ENCODE measurements at places on chromosomes 2 and 18.

DNA sequence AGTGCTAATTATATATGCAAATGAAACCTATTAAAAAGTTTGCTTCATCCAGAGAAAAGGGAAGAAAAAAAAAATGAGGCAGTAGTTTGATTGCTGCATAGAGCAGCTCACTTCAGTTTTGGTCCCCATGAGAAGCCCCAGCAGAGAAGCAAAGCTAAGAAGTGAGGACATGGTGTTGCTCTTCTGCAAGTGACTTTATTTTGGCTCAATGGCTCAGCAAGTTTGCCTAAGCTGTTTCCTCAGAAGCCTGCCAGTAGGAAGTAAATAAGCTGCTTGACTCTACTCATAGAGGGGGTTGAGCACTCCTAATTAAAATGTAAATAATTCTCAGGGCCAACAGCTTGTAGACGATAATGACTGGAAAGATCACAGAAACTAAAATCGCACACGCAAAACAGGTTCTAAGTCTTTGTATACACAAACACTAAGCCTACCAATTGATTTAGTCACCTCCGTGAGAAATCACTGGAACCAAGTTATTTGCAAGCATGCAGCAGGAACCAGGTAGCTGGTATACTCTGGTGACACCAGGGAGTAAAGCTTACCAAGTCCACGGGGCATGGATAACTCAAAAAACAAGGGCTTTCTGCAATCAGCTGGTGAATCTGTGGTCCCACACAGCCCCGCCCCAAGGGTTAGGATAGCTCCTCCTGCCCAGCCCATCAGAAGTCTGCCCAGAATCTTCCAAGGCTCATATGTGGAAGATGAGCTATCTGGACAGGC, 39.7 kb upstream of the NABP1 start:
- no peak for DNase-seq

GRCh38 chr18:77749089-77749488, 499.4 kb downstream of the GALR1 start:
- peak; percentile 44 for DNase-seq

DNA sequence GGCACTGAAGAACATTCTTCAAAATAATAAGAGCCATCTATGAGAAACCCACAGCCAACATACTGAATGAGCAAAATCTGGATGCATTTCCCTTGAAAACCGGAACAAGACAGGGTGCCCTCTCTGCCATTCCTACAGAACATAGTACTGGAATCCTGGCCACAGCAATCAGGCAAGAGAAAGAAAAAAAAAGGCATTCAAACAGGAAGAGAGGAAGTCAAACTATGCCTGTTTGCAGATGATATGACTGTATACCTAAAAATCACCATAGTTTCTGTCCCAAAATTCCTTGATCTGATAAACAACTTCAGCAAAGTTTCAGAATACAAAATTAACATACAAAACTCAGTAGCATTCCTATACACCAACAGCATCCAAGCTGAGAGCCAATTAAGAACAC, 119.5 kb upstream of the PARD3B start:
- no peak for DNase-seq

GRCh38 chr18:70663141-70663540, 374.3 kb downstream of the SOCS6 start:
- DNase-seq = no peak

DNA sequence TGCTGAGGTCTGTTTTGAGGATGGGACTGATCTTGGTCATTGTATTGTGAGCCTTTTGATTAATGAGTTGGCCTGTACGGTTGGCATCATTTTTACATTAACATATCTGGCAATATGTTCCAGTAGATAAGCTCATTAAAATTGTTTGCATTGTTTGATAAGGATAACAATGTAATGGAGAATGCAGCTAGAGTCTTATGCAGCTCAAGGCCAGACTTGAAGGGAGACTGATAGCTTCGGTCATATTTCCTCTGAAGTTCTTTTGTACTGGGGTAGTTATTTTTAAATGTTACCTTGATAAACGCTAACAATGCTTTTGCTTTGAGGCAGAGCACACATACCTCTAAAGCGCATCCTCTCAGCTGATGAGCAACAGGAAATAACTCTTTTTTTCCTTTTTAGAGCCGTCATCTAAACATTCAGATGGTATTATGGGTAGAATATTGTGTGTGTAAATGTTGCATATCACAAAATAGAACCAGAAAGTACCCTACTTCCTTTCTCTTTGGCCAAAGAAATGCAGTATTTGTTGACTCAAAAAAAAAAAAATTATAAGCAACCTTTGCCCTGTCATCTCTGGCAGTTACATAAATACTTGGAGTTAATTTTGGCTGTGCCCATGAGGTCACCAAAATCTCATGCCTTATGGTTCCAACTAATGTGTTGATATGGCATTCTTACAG, 1.3 kb downstream of the MAPRE2 start:
- DNase-seq = no peak

DNA sequence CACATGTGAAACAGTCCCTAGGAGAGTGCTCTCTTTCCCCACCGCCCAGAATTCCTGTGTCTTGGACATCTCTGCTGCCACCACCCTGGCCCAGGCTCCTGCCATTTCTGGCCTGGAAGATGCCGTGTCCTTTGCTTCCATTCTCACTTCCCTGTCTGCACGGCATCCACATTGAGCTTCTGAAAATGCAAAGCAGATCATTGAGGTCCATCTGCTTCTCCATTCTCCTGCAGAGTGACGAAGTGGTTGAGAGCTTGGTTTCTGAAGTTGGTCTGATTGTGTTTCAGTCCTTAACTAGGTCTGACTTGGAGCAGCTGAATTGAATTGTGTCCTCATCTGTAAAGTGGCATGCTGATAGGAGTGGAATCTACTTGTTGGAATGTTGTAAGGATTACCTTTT, 98.7 kb upstream of the MGAT5 start:
- DNase-seq = no peak

DNA sequence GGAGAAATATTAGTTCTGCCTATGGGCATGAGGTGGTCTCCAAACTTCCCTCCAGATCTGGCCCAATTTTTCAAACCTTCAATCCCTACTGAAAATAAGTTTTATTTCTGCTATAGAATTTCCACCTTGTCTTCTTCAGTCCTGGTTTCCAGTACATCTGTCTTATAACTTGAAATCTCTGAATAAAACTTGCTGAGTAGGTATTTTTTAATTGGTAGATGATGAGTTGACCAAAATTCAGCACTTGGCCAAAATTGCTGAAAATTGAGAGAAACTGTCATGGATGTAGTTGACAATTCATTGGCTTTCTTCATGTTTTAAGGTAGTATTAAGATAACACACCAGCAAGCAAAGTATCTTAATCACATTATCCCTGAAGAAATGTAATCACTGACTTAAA, 206.2 kb downstream of the PARD3B start:
- no peak for DNase-seq

DNA sequence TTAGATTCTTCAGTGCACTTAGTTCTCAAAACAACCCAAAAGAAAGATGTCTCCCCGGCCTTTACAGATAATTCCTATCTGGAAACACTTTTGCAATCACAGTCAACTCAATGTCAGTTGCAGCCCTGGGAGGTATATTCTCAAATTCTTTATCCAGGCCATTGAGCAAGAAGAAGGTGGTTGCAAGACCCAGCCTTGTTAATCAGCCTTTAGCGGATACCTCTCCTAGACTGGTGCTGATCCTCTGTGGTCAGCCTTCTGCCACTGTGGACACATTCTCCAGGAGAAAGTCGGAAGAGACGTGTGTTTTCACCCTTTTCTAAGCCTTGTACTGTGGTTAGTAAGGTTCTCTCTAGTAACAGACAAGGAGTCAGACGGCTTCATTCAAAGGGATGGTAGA, 7.8 kb upstream of the FZD7 start:
- DNase-seq = no peak

DNA sequence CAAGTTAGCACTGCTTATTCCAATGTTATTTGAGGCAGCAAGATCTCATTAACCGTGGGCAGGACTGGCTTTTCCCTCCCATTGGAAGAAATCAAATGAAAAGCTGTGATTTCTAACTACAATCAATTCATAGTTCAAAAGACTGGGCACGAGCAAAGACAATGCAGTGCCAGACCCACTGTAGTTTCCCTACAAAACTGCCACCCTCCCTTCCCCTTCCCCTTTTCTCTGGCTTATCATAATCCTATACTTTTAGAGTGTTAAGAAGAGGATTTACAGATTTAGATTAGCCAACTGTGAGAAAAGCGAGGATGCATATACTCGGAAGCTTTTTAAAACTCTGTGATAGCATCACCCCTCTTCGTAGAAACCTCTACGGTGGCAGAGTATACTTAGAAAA, 260.4 kb downstream of the STK39 start:
- no peak for DNase-seq

DNA sequence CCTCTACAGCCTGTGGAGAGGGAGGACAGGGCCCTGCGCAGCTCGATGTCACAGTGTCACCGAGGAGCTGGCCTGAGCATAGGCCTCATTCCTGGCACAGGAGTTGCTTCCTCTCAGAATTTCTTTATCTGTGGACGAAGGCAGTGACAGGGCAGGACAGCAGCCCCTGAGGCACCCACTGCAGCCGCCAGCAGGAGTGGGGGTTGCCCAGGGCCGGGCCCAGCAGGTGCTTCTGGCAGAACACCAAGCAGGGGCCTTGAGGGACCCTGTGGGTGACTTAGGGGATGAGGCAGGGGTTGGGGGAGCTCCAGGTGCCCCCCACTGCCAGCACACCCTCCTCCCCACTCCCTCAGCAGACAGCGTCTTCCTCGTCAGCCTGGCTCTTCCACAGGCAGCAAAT, 290.0 kb downstream of the PHLPP1 start:
- DNase-seq = no peak

DNA sequence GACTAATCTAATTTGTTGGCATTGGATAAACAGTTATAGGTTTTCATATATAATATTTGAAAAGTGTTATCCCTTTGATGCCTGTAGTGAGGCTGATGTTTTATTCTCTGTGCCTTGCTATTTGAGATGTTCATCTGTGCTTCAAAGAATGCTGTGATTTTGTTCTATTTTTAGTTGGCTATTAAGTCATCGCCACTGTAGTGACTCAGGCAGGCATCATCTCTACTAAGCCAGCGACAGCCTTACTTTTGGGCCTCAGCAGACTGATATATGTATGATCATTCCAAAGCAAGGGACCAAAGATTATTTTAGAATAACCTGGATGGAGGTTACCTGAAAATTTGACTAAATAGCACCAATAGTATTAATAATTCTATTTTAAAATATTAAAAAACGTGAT, 1674.5 kb upstream of the NXPH2 start:
- no peak for DNase-seq

DNA sequence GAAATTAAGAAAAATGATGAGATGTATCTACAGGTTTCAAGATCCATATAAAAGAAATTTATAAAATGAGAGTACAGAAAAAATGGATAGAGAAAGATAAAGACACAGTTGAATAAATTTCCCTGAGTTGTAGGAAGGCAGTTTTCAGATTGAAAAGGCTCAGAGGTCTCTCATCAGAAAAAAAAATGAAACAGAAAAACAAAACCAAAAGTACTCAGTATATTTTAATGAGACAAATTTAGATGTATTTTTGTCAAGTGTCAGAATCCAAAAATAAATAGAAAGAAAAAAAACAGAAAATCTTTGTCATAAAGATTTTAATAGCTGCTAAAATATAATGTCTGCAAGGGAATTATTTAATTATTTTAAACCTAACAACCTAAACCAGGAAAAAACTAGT, 520.5 kb downstream of the KCNJ3 start:
- no peak for DNase-seq

DNA sequence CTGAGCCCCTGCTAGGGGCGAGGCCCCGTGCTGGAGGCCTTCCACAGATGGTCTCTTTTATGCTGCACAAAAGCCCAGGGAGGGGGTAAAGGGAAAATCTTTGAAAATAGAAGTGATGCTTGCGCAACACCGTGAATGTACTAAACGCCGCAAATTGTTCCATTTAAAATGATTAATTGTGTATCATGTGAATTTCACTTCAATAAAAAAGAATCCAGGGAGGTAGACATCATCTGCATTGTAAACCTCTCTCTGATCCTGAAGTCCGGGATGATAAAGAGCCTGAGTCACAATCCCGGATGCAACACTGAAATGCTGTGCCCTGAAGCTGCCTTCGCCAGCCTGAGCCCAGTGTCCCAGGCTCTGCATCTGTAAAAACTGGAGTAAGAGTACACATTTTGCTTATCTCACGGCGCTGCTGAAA, 107.7 kb upstream of the PPP1CB start:
- peak; percentile 91 for DNase-seq

- DNase-seq = no peak
These were observed 367.2 kb upstream of the KCNH7 start for GRCh38 chr2:163205589-163206254.

DNA sequence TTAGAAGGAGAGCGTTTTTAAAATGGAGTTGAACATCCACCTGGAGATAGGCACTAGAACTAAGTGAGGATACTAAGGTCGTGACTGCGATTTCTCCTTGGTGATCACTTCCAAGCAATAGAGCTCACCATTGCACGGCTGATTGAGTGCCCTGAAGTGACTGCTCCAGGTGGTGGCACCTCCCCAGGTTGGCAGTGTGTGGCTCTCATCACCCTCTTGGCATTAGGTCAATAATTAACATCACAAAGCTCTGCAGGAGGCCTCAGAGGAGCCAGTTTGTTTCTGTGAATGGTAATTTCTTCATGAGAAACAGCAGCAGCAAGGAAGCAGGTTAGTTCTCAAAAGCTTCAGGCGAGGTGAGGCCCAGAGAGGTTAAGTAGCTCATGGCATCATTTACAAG, 259.6 kb downstream of the CLIP4 start:
- no peak for DNase-seq

DNA sequence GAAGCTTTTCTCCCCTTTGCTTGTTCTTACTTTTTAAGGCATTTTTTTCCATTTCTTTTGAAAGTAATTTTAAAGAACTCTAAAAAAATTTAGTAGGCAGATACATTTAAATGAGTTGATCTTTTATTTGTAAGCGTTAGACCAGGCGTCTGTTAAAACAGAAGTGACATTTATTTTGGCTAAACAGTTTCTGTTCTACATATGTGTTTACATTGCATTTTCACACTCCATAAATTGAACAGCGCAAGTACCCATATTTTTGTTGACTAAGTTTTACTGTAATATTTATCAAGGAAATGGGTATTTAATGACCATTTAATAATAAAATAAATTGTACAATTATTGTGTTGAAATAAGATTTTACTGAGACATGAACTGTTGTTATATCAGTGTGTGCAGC, 21.9 kb downstream of the PPM1B start:
- no peak for DNase-seq

DNA sequence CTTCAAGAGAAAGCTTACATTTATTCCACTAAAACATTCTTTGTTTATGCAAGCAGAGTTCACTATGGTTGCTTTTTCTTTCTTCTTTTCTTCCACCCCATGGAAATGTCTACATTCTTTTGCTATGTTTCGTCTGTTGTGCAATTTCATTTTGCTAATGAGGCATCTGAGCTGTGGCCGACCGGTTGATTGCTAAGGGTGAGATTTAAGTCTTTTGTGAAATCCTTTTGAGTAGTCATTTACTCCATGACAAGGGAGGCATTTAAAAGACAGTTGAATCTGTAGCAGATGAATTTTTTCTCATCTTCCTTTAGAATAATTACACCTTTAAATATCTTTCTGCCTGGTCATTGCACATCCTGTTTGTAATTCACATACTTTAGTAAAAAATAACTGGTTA, 324.1 kb upstream of the THUMPD2 start:
- DNase-seq = peak; percentile 31

- no peak for DNase-seq
These were observed 17.2 kb upstream of the HK2 start for GRCh38 chr2:74816540-74817303.
